ENCODE measurements at places on chromosomes 3 and 15. TPM values are rescaled to one million over a fixed set of nuclear protein-coding genes. Genes with fewer than 3 reads are reported as not detected.
A peak's percentile ranks its signal among the peaks of the same experiment; 100 is the strongest.

- H3K27ac ChIP-seq: no peak overlapping the region
- H3K36me3 ChIP-seq: no peaks in the 10 kb centered on the region
- no peaks in the 10 kb centered on the region for H3K27me3 ChIP-seq
- peaks cover 46% of the 10 kb centered on the region for H3K4me1 ChIP-seq
These were observed 57.3 kb upstream of the DLG1 start for GRCh38 chr3:197355713-197356112.

DNA sequence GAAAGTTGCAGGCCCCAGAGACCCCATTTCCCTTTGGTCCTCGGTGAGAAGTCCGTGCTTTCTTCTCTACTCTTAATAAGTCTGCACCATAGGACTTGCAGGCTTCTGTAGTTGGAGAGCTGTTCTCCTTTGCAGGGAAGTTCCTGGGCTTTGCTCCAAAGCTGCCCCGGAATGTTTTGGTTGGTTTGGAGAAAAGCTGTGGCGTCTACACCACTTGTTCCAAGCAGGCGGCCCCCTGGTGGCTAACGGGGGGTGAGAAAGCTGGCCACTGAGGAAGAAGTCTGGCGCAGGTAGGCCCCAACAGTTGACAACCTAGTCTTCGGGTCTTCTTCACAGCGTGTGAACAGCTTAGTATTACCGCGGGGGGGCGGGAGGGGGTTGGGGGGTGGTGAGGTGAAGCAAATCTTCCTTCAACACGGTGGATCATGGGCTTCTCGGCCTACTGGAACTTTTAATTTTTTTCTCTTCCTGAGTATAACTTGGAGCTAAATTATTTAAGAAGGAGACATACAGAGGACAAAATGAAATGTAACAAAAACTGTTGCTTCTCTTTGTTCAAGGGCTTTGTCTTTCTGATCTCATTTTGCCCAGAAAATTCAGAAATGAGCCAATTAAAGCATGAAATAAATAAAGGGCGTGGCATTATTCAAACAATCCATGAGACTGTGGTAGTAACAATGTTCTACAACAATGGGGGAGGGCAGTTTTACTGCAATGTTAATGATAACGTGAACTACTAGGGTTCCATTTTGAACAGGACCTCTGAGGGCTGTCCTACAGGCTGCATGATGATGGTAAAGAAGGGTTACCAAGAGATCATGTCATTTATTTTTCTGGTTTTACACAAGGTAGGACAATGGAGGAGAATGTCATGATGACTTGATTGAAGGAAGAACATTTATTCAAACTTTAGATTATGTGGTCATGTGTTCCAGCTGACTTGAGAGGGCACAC, 2.2 kb upstream of the THRB start:
- peaks cover 23% of the 10 kb centered on the region for H3K4me1 ChIP-seq
- peak overlapping the region; percentile 99 for H3K27ac ChIP-seq
- no peaks in the 10 kb centered on the region for H3K36me3 ChIP-seq
- peak; percentile 72 for DNase-seq
- H3K27me3 ChIP-seq: no peaks in the 10 kb centered on the region

DNA sequence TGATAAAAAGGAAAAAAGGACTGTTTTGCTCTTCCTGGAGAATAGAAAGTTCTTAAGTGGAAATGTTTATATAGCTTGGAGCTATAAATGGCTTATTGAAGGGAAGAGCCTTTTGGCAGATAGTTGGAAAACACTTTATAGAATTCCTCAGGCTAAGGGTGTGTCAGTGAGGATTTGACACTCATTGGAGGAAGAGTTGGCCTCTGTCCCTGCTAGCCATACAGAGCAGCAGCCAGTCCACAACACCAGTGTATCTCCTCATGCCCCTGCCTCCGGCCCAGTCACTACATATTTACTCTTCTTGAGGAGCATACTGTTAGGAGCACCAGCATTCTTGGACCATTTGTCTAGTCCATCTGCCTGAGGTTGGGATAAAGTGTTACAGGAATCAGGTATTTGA, 36.2 kb downstream of the KLHL18 start:
- H3K36me3 ChIP-seq: peaks cover 35% of the 10 kb centered on the region
- DNase-seq: no peak
- peaks cover under 1% of the 10 kb centered on the region for H3K4me1 ChIP-seq

DNA sequence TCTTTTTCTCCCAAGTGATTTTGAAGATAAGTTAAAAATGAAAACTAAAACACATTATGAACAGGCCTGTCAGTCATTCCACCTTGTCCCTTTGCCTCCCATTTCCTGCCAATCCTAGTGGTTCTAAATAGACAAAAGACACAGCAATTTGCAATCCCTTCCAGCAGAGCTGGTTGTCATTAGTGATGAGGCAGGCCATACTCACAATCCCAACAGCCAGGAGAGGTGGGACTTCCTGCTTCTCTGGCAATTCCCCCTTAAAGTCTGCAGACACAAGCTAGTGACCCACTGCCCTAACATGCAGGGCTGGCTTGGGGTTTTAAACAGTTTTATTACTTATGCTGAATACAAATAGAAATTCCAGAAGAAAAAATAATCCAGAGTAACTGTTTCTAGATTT, 38.4 kb upstream of the RBP1 start:
- H3K4me3 ChIP-seq: no peak overlapping the region
- no peaks in the 10 kb centered on the region for H3K27me3 ChIP-seq

- H3K27me3 ChIP-seq: no peaks in the 10 kb centered on the region
- H3K27ac ChIP-seq: no peak overlapping the region
- H3K36me3 ChIP-seq: no peaks in the 10 kb centered on the region
- H3K4me1 ChIP-seq: peaks cover 37% of the 10 kb centered on the region
These were observed 397.2 kb downstream of the MECOM start for GRCh38 chr3:169266351-169266750.

DNA sequence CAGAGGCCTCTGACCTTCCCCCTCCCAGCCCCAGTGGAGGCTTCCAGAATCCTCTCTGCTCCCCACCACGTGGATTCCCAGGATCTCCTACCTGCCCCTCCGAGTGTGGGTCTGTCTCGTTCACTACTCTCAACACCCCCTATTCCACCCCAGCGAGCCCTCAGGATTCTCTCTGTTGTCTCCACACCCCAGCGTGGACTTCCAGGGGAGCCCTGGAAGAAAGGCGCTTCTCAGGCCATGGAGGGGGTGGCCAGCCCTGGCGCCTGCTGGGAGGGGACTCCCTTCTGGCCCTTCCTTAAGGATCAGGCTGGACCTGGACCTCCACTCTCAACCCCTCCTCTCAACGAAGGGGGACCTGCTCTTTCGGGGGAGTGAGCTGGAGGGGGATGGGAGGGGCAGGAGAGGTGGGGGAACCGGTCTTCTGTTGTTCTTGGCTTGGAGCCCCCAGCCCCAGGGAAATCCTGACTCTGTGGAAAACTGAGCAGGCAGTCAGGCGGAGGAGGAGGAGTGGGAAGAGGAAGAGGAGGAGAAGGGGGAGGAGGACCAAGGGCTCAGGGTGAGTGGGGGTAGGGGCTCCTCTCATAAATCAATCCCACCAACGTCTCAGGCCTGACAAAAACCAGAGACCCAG, 32.9 kb downstream of the EPHB3 start:
- H3K36me3 ChIP-seq: no peaks in the 10 kb centered on the region
- H3K4me3 ChIP-seq: no peak overlapping the region
- no peaks in the 10 kb centered on the region for H3K4me1 ChIP-seq
- no peak overlapping the region for H3K27ac ChIP-seq

- no peaks in the 10 kb centered on the region for H3K27me3 ChIP-seq
- DNase-seq: no peak
- H3K4me1 ChIP-seq: peaks cover 12% of the 10 kb centered on the region
- no peak overlapping the region for H3K4me3 ChIP-seq
- no peaks in the 10 kb centered on the region for H3K36me3 ChIP-seq
These were observed 115.0 kb upstream of the DCBLD2 start for GRCh38 chr3:99016452-99016851.

- H3K27ac ChIP-seq: no peak overlapping the region
- H3K36me3 ChIP-seq: no peaks in the 10 kb centered on the region
- no peak overlapping the region for H3K4me3 ChIP-seq
- no peaks in the 10 kb centered on the region for H3K4me1 ChIP-seq
- no peak for DNase-seq
- no peaks in the 10 kb centered on the region for H3K27me3 ChIP-seq
These were observed 393 bp downstream of the CNTN6 start for GRCh38 chr3:1093217-1093616.

GRCh38 chr15:66133247-66133885, 120.2 kb downstream of the MEGF11 start:
- no peak overlapping the region for H3K4me3 ChIP-seq
- no peak overlapping the region for H3K27ac ChIP-seq
- H3K27me3 ChIP-seq: no peaks in the 10 kb centered on the region
- H3K4me1 ChIP-seq: no peaks in the 10 kb centered on the region

- H3K4me3 ChIP-seq: no peak overlapping the region
- no peak overlapping the region for H3K27ac ChIP-seq
- no peaks in the 10 kb centered on the region for H3K36me3 ChIP-seq
- H3K27me3 ChIP-seq: no peaks in the 10 kb centered on the region
- DNase-seq: no peak
These were observed 10.5 kb upstream of the CCK start for GRCh38 chr3:42276141-42277132.

- H3K36me3 ChIP-seq: peaks cover 6% of the 10 kb centered on the region
- no peak for DNase-seq
- peaks cover 30% of the 10 kb centered on the region for H3K4me1 ChIP-seq
These were observed 12.2 kb downstream of the GBE1 start for GRCh38 chr3:81749265-81749664.

DNA sequence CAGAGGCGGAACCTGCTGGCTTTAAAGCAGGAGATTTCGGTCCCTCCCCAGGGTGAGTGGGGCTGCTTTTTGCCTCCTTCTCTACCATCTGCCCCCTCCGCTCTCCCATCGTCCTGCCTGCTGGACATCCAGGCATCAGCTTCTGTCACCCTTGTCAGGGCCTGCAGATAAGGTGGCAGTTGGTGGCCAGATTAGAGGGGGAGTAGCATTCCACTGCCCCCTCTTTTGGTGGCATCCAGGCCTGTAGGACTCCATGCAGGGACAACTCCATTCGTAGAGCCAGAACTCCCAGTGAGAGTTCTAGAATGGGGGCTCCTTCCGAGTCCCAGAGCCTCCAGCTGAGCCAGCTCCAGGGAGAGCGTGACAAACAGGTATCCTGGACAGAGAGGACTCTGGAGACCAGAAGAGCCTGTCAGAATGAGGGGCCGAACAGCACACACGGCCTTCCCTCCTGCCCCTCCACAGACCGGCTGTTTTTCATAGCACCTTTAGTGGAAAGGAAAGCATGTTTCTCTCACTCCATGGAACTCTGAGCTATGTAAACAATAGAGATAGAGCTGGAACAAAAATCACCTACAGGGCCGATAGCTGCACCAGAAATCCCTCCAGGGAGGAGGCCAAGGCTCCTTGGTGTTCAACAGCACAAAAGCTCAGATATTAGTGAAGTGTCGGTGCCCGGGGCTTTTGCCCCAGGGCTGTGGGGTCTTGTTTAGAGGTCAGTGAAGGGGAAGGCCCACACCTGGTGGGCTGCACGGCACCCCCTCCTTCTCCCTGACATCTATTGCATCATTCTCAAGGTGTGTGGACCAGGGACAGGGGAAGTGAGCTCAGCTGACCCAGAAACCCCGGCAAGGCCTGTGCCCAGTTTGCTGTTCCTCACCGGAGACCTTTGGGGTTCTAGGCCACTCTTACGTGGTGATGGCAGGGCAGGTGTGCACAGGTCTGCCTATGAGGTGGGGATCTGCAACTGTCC, 34.2 kb downstream of the MAGEF1 start:
- peaks cover 6% of the 10 kb centered on the region for H3K4me1 ChIP-seq
- H3K27ac ChIP-seq: no peak overlapping the region
- no peak overlapping the region for H3K4me3 ChIP-seq
- no peaks in the 10 kb centered on the region for H3K27me3 ChIP-seq
- DNase-seq: no peak

DNA sequence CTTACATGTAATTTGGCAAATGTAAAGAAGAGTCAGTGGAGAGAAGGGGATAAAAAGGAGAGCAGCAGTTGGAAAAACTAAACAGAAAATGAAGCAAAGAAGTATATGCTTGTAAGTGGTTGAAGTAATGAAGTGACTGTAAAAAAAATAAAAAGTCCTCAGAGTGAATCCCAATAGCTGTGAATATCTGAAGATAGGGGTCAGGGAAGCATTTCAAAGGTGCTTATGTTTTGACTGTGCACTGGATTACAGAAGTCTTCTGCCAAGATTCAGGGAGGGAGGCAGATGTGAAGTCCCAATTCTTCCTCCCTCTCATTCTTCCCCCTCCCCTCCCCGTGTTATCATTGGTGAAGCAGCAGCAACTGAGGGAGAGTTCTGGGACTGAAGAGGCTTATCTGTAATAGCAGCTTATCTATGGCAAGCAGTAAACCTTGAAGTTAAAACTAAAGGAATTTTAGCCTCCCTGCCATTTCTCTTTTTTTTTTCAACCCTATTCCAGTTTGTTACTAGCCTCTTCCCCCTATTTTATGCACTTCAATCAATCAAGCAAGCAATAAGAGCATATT, 597.9 kb downstream of the IGSF11 start:
- H3K27ac ChIP-seq: no peak overlapping the region
- no peak overlapping the region for H3K4me3 ChIP-seq
- H3K36me3 ChIP-seq: no peaks in the 10 kb centered on the region
- no peak for DNase-seq

DNA sequence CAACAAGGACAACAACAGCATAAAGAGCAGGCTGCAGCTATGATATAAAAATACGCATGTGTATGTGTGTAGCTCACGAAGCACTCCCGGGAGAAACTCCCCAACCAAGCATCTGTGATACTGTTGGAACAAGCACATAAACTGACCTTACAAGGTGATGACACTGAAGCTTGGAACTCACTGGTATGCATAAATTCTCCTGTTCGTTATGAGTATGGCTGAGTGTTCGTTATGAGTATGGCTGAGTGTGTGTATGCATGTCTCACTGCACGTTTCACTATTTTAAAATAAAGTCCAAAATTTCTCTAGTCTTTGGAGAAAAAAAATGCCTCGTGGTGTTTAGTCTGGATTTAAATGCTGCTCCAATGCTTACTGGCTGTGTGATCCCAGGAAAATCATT, 256.8 kb downstream of the RORA start:
- peaks cover 8% of the 10 kb centered on the region for H3K4me1 ChIP-seq
- no peaks in the 10 kb centered on the region for H3K36me3 ChIP-seq
- DNase-seq: no peak
- no peak overlapping the region for H3K4me3 ChIP-seq
- H3K27me3 ChIP-seq: no peaks in the 10 kb centered on the region

LIPH gene
- total RNA-seq: 2.0 TPM

ANKRD34C gene
- not detected for total RNA-seq

ACVR2B gene
- total RNA-seq: 4.0 TPM

CCDC66 gene
- total RNA-seq: 11.0 TPM

DUOXA2 gene
- total RNA-seq: not detected

STRC gene
- total RNA-seq: 1.1 TPM

CPN2 gene
- not detected for total RNA-seq

ALS2CL gene
- total RNA-seq: 25.2 TPM

ADGRG7 gene
- total RNA-seq: not detected

NUP210 gene
- 3.7 TPM for total RNA-seq

ARGFX gene
- total RNA-seq: not detected

CPLX3 gene
- not detected for total RNA-seq

IQCF5 gene
- total RNA-seq: not detected

CMTM8 gene
- total RNA-seq: not detected

PXYLP1 gene
- total RNA-seq: 23.2 TPM

GABRB3 gene
- 0.54 TPM for total RNA-seq

BUB1B gene
- total RNA-seq: 0.41 TPM
